ENCODE measurements at places on chromosomes 6 and 20. TPM values are rescaled to one million over a fixed set of nuclear protein-coding genes. Genes with fewer than 3 reads are reported as not detected.

The HLA-DRB5 gene
- 1.6 TPM for total RNA-seq

The ADGRF5 gene
- total RNA-seq, result 80.2 TPM

The ASIP gene
- total RNA-seq, result not detected

The RIPOR2 gene
- 14.3 TPM for total RNA-seq

DNA sequence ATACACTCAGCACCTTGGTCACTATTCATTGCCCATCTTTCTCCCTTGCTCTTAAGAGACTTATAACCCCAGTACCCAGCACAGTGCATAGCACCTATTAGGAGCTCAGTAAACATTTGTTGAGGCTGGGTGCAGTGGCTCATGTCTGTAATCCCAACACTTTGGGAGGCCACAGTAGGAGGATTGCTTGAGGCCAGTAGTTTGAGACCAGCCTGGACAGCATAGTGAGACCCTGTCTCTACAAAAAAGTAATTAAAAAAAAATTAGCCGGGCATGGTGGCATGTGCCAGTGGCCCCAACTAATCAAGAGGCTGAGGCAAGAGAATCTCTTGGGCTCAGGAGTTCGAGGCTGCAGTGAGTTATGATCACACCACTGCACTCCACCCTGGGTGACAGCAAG, 8.2 kb upstream of the EIF2S2 start:
- no peak for DNase-seq

DNA sequence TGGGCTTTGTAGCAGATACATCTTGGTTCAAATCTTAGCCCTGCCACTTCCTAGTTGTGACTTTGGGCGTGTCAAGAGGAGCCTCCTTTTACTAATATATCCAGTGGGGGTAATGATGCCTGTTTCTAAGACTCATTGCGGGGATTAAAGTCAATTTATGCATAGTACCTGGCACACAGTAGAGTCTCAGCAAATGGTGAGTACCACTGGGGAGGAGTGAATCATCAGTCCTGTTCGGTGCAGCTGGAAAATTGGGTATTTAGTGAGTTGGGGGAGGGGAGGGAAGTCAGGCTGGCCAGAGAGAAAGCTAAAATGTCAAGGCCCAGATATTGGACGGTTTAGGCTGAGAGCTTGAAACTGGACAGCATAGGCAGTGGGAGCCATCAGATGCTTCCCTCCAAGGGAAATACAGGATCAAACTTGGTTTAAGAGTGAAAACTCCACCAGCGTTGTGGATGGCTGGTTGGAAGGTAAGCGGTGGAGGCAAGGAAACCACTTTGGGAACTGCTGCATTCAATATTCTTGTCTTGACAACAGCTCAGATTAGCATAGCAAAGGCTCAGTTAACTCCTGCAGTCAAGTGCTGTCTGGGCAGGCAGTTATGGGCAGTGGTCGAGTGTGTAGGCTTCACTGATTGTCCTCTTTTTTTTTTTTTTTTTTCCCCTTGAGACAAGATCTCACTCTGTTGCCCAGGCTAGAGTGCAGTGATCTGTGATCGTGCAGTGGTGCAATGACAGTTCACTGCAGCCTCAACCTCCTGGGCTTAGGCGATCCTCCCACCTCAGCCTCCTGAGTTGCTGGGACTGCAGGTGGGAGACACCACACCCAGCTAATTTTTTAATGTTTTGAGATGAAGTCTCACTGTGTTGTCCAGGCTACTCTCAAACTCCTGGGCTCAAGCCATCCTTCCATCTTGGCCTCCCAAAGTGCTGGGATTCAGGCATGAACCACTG, 12.9 kb downstream of the PPP1R16B start:
- no peak for DNase-seq

GRCh38 chr20:20366551-20366875, 1.4 kb upstream of the INSM1 start:
- no peak for DNase-seq

GRCh38 chr6:140774080-140774505, 1358.6 kb upstream of the GJE1 start:
- no peak for DNase-seq

DNA sequence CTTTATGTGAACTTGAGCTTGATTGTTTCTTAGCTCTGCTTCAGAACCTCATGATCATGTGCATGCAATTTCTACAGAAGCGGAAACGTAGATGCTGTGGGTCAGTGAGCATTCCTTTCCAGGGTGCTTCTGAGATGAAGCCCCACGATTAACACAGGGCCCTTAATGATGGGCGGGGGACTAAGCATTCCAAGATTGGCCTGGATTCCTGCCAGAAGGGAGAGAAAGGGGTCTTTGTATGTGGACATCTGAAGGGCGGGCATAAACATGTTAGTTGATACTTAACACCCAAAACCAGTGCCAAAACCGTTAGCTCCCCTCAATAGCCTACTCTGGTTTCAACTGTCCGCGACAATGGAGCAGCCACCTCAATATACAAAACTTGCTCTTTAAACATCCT, 46.9 kb upstream of the POU3F2 start:
- DNase-seq, result no peak

DNA sequence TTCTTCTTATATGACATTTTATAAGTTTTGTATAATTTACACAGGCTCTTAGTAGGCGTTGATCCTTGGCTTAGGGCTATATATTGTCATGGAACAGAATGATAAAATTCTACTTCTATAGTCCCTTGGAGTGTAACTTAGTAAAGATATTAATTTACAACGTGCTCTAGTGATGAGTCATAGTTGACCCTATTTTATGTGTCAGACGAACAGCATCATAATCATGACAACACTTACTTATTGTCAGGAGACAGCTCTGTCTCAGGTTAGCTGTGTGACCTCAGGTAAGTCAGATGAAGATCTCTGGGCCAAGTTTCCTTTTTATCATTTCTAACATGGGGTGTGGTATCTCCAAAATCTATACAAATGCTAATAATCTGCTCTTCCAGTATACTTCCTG, 473.5 kb downstream of the UTRN start:
- no peak for DNase-seq

- DNase-seq, result no peak
Measured at GRCh38 chr6:118665011-118665410, 13.6 kb upstream of the CEP85L start.

DNA sequence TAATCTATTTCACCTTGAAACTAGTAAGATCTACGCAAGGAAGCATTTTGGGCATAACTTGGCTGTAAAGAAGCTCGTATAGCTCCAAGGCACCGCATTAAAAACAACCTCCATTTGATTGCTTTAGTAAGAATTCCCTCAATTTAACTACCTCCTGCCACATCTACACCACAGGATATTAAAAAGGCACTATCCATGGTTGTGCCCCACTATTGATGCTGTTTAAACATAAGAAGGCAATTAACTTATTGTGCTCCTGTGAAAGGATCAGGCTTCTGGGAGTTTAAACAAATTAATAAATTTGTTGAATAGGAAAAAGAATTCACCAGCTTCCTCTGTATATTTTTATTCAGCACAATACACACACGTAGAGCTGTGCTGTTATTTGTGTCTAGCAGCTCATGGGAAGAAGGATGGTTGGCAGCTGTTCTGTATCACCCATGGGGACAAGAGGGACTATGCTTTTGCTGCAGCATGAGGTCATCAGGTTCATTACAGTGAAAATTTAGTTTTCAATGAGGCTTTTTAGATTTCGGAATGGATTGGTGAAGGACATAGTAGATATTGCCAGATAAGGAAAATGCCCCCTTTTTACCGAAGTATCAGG, 513.3 kb downstream of the HAO1 start:
- DNase-seq, result no peak

DNA sequence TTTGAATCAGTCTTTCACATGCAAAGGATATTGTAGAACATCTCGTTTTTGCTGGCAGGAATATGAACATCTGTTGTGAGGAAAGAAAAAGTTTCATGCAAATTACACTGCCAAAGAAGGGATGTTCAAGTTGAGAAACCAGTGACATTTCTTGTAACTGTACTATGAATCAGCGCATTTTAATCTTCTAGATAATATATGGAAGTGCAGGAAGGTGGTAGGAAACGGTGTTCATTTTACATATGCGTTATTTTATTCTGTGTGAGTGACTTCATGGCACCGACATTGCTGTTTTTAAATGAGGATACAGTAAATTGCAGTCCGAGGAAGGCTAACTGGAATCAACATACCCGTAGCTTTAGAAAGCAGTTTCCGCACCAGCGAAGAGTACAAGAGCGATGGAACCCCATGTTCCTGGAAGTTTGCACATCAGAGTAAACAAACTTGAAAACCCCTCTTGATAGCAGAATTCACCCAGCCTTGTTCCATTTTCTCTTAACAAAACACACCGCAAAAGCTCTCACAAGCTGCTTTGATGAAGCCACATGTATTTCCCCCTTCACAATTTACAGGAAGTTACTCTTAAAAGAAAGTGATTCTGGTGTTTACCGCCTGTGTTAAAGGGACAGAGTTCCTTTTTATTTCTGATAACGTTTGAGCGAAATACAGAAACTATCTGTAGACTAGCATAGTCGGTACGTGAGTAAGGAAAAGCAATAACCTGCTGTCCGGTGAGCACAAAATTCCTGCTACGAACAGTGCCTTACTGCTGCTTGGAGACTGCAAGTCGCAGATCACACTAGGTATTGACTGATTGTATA, 11.5 kb downstream of the PRDM1 start:
- no peak for DNase-seq

DNA sequence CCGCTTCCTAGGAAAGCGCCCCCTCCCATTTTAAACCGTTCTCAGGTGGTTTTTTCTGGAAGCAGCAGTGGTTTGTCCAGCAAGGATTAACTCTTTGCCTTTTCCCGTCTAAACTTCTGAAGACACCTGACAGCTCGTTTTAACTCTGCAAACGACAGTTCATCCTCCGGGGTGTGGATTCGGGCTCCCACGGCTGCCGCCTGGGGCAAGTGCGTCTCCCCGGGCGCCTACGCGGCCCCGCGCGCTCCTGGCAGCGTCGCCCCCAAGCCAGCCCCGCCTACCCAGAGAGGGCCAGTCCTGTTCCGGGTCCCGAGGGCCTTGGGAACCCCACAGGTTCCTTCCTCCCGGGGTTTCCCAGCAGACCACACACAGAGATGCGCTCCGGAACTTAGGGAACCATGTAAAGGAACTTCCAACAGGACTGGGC, 54.4 kb downstream of the PRR18 start:
- no peak for DNase-seq

DNA sequence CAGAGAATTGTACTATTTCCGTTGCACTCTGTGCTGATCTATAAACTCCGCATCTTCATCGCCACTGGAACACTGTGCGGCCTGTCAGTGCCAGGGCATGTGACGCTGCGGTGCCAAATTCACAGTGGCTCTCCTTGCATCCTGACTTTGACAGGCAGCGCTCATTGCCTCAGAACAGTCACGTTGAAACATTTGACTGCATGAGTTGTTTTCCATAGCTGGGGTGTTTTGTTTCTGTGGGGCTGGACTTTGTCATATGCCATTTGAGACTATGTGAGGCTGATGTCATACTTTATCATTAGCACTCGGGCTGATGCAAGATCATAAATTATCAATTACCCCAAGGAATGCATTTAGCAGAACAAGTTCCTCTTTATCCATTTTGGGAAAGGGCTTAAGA, 32.7 kb downstream of the CFAP61 start:
- DNase-seq, result no peak
